Sciatic nerve (tissue), 2 donors: ENCODE measurements at places on chromosomes 4 and X. TPM values are rescaled to one million over a fixed set of nuclear protein-coding genes. Genes with fewer than 3 reads are reported as not detected.

- no peak for DNase-seq
These were observed 231.4 kb upstream of the GPC4 start for GRCh38 chrX:133646719-133647116.

GRCh38 chrX:43809463-43809862 is 72.8 kb downstream of the MAOB start:
- DNase-seq, result no peak

DNA sequence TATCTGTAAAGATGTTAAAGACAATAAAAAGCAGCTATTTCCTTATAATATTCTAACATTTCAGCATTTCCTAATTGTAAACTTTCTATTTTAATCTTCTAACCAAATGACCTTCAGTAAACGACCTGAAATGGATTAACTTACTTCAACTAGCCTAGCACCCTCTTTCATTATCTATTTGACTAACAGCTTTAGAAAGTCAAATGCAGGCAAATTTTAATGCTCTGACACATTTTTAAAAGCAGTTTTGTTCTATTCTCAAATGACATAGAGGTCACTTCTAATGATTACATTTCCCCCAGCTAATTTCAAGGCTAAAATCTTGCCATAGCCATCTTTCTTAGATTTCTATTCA is 41.9 kb downstream of the SLC7A11 start:
- no peak for DNase-seq

ASB12 gene
- not detected for total RNA-seq

- no peak for DNase-seq
These were observed 1068.8 kb downstream of the FAM133A start for GRCh38 chrX:94742772-94743171.

- no peak for DNase-seq
These were observed 1804.7 kb downstream of the STIM2 start for GRCh38 chr4:28665306-28665705.

HMGN5 gene
- total RNA-seq, result 9.5 TPM

IL9R gene
- not detected for total RNA-seq

DNA sequence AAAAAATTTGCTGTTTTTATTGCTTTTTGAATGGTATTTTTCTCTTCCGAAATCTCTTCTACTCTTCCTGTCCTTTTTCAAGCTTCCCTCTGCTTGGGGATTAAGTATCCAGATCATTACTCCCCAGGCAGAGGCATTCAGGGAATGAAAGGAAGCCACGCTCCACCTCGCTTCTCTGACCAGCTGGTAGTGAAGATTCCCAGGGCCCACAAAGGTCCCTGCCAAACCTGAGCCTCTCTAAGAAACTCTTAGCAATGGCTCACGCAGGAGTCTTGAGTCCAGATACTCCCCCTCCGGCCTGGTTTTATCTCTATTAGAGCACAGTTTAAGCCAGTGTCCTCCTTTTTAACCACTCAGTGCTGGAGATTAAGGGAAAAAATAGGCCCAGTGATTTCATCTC is 51.4 kb upstream of the SOD3 start:
- DNase-seq, result no peak

GRCh38 chr4:134773497-134774000 is 572.0 kb upstream of the PABPC4L start:
- DNase-seq, result no peak

GRCh38 chr4:154082760-154083535 is 294.1 kb upstream of the SFRP2 start:
- DNase-seq, result no peak

RUFY3 gene
- 109 TPM for total RNA-seq

- no peak for DNase-seq
These were observed 1672.7 kb upstream of the PCDH7 start for GRCh38 chr4:29047341-29048041.

RAB33A gene
- total RNA-seq, result not detected

IGFBP7 gene
- 482 TPM for total RNA-seq
